ENCODE measurements at places on chromosomes 2 and 18.

GRCh38 chr2:110717734-110718133, 14.6 kb upstream of the ACOXL start:
- no peak for DNase-seq

DNA sequence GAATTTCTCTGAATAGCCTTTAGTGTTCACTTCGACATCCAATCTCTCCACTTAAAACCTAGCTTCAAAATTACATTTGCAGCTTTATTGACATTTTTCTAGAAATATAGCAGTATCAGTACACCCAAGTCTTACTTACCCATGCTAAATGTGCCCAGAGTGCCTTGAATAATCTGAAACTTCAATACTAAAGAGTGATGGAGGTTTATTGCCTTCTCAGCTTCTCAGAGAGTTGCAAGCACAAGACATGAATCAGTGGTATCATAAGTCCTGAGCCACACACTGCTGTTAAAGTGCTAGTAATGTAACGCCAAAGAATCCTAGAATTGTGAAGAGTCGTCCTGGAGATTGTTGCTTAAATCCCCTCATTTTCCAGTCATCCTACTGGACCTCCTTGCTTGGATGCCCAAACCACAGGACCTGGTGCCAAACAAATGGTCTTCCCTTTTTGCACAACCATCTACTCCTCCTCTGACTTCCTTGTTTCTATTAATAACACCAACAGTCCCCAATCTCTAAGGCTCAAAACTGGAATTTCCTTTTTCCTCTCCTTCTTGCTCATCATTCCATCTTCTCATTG, 83.2 kb upstream of the SPATS2L start:
- DNase-seq = no peak

GRCh38 chr18:46097431-46097800, 680 bp downstream of the ATP5F1A start:
- no peak for DNase-seq

DNA sequence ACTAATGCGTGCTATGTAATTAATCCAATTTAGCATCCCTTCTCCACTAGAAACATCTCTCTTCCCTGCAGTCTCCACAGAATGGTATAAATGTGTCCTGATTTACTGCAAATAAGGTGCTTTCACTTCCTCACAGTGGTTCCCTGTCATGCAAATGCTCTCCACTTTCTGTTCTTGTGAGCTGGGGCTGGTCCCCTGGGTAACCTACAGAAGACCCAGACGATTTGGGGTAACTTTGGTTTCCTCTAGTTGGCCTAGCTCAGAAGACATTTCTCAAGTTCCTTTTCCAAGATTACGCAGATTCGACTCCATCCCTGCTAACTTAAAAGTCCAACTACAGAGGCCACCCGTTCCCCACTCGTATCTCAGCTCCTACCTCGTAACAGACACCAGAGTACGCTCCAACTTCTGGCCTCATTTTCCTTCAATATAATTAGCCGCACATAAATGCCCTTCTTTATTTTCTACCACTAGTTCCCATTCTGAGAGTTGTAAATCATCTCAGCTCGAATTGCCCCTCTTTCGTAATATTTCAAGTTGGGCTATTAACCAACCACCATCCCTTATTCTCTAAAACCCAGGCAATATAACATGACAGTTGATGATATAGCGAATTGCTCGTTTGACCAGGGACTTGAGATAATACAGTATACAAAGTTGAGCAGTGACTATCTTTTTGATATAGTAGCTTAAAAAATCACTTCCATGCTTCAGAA, 28.8 kb upstream of the NEDD4L start:
- no peak for DNase-seq

GRCh38 chr2:99573634-99574251, 83.9 kb upstream of the REV1 start:
- no peak for DNase-seq

GRCh38 chr2:29053670-29054400, 20.5 kb downstream of the PCARE start:
- no peak for DNase-seq

- no peak for DNase-seq
Measured at GRCh38 chr2:174797781-174798276, 33.6 kb upstream of the CHRNA1 start.

GRCh38 chr2:196528486-196529223, 110.9 kb upstream of the CCDC150 start:
- DNase-seq = no peak

- no peak for DNase-seq
Measured at GRCh38 chr18:32459361-32460101, 11.2 kb downstream of the GAREM1 start.

GRCh38 chr2:24409700-24410556, 49.6 kb upstream of the ITSN2 start:
- DNase-seq = no peak

DNA sequence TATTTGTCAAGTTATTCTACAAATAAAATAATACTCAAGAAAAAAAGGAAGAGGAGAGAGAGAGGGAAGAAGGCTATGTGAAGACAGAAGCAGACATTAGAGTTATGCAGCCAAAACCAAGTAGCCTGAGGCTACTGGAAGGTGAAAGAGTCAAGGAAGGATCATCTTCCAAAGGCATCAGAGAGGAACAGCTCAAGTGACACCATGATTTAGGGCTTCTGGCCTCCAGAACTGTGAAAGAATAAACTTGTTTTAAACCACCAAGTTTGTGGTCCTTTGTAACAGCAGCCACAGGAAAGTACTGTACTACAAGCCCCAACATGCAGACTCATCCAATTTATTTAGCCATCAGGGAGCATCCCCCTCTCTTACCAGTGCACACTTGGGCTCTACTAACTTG, 788.5 kb upstream of the LRRTM1 start:
- DNase-seq = no peak

DNA sequence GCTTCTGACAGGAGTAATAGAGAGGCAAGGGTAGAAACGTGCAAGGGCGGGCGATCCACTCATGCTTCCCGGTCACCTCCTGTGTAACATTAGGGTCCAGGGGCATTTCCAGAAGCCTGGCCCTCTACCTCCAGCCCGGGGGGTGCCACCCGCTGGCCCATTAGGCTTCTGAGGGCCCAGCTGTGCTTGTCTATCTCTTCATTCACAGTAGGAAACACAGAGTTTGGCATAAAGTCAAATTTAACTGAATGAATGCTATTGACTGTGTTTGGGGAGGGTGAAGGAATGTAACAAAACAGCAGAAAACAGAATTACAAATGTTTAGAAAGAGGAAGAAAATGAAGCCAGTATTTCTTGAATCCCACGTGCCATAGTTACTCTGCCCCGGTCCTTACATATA, 112.4 kb upstream of the SLC66A3 start:
- DNase-seq = no peak

GRCh38 chr2:192254444-192254843, 59.7 kb upstream of the TMEFF2 start:
- DNase-seq = no peak

DNA sequence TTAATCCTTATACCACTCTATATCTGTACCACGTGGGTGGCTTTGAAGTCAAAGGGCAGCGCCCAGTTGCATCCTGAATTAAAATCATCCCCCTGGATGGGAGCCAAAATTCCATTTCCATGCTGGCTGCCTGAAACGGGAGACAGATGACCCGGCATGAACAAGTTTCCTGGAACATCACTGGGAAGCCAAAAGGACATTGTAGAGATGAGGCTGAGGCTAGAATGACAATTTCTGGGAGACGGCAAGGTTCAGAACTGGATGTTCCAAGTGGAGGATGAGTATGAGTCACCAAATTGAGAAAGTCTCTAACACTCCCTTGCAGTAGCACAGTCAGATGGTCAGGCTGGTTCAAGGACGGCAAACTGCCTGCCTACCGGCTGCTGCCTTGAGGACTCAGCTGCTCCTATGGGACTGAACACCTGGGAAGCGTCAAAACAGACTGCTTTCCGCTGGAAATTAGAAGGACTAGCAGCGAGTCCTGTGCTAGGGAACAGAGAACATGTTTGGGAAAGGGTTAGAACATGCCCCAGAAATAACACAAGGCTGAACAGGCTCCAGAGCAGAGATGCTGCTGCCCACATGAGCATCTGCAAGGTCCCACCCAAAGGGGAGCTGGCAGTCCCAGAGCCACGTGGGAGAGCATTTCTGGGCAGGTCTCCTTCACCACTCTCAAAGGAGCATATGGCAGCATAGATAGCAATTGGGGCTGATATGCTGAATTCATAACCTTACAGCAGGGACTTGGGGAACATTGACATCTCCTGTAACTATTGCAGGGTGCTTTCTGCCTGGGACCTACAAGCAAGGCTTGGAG, 32.0 kb downstream of the YPEL5 start:
- DNase-seq = no peak

- no peak for DNase-seq
Measured at GRCh38 chr2:46356991-46357390, 59.8 kb downstream of the EPAS1 start.

- DNase-seq = no peak
Measured at GRCh38 chr2:65037178-65037577, 19.0 kb upstream of the CEP68 start.

DNA sequence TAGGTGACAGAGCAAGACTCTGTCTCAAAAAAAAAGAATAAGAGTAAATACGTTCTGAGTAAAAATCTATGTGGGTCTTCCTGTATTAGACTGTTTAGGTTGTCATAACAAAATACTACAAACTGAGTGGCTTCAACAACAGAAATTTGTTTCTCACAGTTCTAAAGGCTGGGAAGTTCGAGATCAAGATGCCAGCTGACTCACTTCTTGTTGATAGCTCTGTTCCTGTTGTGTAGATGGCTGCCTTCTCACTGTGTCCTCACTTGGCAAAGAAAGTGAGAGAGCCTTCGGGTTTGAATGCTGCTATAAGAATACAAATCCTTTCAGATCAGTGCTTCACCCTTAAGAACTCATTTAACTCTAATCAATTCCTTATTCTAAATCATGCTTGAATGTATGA, 430.0 kb upstream of the VWC2L start:
- no peak for DNase-seq

DNA sequence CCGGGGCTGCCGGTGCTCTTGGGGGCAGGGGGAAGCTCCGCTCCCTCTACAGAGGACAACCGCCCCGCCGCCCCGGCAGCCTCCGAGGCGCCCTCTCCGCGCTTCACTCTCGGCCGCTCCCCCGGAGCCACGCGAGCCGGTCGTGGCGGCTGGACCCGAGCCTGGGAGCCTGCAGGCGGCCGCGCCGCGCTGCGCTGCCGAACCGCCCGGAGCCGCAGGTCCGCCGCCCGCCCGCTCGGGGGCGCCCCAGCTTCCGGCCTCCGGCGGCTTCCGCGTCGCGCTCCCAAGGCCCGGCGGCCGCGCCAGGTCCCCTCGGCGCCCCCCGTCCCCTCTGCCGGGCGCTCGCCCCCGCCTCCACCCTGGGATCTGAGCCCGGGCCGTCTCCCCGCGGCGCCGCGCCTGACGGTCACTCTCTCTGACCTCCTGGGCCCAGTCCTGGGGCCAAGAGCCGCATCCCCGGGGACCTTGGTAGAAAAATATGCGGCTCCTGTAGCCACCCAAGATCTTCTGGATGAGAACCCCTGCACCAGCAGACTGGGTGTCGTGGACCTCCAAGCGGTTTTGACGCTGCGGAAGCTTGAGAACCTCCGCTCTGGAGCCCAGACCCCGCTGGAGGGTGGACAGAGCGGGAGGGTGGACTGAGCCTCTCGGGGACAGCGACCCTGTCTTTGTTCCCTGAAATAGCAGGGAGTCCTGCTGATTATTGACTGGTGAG, 44.3 kb downstream of the SERTAD2 start:
- DNase-seq = peak; percentile 21

- DNase-seq = no peak
Measured at GRCh38 chr2:72940786-72941185, 23.5 kb downstream of the EMX1 start.

DNA sequence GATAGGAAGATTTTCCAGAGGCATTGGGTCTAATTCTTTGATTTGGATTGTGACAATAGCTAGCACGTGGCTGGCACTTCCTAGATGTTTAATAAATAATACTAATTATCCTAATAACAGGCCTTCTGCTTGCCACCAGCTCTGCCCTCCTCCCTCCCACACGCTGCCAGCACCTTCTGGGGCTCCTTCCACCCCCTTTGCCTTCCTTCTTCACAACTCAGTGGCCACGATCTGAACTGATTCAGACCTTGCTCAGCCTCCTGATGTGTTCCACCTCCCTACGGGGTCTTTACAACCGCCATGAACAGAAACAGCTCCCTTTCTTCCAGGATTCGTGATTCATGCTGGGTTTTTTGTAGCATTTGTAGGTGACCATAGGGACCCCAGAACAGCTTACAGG, 310.3 kb upstream of the HS6ST1 start:
- no peak for DNase-seq

GRCh38 chr2:152466980-152467676, 132.2 kb downstream of the FMNL2 start:
- no peak for DNase-seq

DNA sequence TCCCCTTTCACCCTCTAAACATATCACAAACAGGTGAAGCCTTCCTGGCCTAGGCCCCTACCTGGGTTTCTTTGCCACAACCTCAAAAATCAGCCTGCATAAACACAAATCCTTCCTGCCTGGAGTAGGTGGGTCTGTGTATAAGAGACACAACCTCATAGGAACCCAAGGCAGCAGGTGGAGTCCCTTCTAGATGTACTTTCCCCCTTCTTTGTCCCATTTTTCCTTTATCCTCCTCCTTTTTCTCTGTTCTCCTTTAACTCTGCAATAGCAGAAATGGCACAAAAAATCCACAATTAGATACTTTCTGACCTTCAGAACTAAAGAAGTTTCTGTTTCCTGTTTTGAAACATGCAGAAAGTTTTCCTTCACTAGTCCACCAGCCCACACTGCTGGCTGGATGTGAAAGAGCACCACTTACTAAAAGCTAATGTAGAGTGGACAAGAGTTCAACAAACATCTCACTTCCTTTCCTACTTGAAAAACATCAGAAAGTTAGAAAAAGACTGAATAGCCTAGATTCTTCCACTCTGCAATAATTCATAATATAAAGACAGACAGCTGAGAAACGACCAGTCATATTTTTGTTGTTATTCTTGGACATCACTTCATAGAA, 11.2 kb downstream of the SLC40A1 start:
- DNase-seq = no peak

DNA sequence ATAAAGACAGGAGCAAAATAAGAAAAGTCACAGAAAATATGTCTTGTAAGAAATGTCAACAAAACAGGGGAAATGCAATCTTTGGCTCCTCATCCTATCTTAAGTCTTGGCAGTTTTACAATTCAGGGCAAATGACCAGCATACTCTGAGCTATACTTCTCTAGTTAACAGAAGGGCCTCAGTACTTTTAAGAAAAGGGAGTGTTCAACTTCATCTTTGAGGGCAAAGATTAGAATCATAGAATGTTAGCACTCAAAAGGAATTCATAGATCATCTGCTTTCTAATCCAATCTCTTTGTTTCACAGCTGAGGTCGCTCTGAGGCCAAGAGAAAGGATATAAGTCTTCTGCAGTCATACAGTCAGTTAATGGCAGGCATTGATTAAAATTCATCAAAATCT, 174.0 kb upstream of the NT5C1B start:
- no peak for DNase-seq

DNA sequence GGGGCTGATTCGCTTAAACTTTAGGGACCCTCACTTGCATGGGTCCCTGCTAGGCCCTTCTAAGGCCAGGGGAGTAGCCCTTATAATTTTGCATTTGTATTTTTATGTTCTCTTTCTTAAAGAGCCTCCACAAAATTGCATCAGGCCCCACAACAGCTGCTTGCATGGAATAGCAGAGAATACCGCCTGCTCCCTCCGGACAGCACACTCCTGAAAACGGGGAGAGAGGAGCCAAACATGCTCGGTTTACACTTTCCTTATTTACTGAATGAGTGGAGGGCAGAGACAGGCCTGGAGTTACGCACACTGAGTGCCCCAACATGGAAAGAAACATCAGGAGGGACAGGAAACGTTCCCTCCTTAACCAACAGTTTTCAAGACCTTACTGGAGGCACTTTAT, 132.2 kb downstream of the ANTXR1 start:
- DNase-seq = no peak
